IMR-90 (cell line): ENCODE measurements at places on chromosomes 11 and 22. TPM values are rescaled to one million over a fixed set of nuclear protein-coding genes. Genes with fewer than 3 reads are reported as not detected.
A peak's percentile ranks its signal among the peaks of the same experiment; 100 is the strongest.

GRCh38 chr11:103794262-103794661, 242.2 kb upstream of the DDI1 start:
- no peak overlapping the region for H3K27ac ChIP-seq
- H3K36me3 ChIP-seq, result no peaks in the 10 kb centered on the region
- DNase-seq, result no peak
- H3K4me1 ChIP-seq, result peaks cover 2% of the 10 kb centered on the region
- no peak overlapping the region for H3K4me3 ChIP-seq

GRCh38 chr11:69656536-69657455, 15.8 kb downstream of the CCND1 start:
- peaks cover 13% of the 10 kb centered on the region; the same call in 1 of the 2 replicates for H3K4me1 ChIP-seq
- H3K4me3 ChIP-seq, result no peak overlapping the region
- DNase-seq, result peak; percentile 40
- no peaks in the 10 kb centered on the region for H3K27me3 ChIP-seq
- peaks cover 23% of the 10 kb centered on the region for H3K36me3 ChIP-seq
- no peak overlapping the region for H3K27ac ChIP-seq

DNA sequence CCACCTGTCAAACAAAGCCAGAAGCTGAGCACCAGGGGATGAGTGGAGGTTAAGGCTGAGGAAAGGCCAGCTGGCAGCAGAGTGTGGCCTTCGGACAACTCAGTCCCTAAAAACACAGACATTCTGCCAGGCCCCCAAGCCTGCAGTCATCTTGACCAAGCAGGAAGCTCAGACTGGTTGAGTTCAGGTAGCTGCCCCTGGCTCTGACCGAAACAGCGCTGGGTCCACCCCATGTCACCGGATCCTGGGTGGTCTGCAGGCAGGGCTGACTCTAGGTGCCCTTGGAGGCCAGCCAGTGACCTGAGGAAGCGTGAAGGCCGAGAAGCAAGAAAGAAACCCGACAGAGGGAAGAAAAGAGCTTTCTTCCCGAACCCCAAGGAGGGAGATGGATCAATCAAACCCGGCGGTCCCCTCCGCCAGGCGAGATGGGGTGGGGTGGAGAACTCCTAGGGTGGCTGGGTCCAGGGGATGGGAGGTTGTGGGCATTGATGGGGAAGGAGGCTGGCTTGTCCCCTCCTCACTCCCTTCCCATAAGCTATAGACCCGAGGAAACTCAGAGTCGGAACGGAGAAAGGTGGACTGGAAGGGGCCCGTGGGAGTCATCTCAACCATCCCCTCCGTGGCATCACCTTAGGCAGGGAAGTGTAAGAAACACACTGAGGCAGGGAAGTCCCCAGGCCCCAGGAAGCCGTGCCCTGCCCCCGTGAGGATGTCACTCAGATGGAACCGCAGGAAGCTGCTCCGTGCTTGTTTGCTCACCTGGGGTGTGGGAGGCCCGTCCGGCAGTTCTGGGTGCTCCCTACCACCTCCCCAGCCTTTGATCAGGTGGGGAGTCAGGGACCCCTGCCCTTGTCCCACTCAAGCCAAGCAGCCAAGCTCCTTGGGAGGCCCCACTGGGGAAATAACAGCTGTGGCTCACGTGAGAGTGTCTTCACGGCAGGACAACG, 11.7 kb downstream of the CXCR5 start:
- H3K4me3 ChIP-seq, result no peak overlapping the region
- H3K36me3 ChIP-seq, result peaks cover 37% of the 10 kb centered on the region
- H3K27me3 ChIP-seq, result no peaks in the 10 kb centered on the region

DNA sequence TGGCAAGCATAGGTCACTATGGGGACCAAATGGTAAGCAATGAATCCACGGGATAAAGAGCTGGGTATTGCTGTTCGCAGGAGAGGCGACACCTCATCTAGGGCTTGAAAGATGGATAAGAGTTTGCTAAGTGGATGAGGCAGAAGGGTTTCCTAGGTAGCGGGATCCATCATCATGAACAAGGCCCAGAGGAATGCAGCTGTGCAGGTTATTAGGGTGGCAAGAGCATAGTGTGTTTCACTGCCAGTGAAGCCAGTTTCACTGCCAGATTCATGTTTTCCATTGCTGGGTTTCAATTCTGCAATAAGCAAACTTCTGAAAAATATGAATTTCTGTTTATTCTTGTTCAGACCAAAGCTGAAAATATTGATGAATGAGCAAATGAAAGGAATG, 27.2 kb downstream of the WEE1 start:
- peak; percentile 53 for DNase-seq
- no peaks in the 10 kb centered on the region for H3K36me3 ChIP-seq
- H3K27ac ChIP-seq, result no peak overlapping the region
- H3K27me3 ChIP-seq, result no peaks in the 10 kb centered on the region

DNA sequence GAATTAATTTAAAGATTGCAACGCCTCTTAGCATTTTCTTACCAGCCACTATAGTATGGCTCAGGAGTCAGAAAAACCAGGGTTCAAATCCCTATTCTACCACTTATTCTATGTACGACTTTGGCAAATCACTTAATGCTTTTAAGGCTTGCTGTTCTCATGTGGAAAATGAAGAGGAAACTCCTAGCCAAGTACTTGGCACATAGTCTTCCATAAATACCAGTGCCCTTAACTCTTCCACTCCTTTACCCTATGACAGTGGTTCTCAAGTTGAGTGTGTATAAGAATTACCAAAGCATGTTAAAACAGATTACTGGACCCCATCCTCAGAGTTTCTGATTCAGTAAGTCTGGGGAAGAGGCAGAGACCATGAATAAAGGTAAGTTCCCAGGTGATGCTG, 107.6 kb downstream of the RBFOX2 start:
- DNase-seq, result no peak
- no peak overlapping the region for H3K4me3 ChIP-seq
- H3K27ac ChIP-seq, result no peak overlapping the region

- no peaks in the 10 kb centered on the region; the same call in 1 of the 2 replicates for H3K36me3 ChIP-seq
- H3K4me3 ChIP-seq, result no peak overlapping the region
- H3K4me1 ChIP-seq, result 0 out of 2 replicates have a peak, but pooled peaks cover 2% of the 10 kb centered on the region
- H3K27me3 ChIP-seq, result no peaks in the 10 kb centered on the region
Observed at GRCh38 chr11:100939571-100939970, 190.0 kb downstream of the PGR start.

GRCh38 chr11:18710545-18710944, 12.0 kb downstream of the TMEM86A start:
- no peak overlapping the region for H3K27ac ChIP-seq
- DNase-seq, result no peak
- H3K27me3 ChIP-seq, result peaks cover 51% of the 10 kb centered on the region
- peaks cover 1% of the 10 kb centered on the region; the same call in 1 of the 2 replicates for H3K4me1 ChIP-seq

- no peaks in the 10 kb centered on the region for H3K36me3 ChIP-seq
- DNase-seq, result peak; percentile 60
- peaks cover 25% of the 10 kb centered on the region for H3K4me1 ChIP-seq
Observed at GRCh38 chr11:69442807-69443137, 38.7 kb upstream of the LINC01488 start.

DNA sequence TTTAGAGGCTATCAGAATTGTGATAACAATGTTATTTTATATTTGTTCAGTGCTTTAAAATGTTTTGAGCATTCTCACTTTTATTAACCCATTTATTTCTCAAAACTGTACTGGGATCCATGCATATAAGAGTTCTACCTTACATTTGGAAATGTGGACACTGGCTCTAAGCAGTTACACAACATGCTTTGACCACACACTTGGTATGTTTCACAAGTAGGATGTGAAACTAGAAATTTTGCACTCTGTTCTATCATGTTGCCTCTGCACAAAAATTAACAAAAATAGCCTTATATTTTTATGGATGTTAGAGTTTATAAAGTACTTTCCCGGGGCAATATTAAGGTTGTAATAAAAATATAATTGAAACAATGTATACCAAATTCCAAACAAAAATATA, 126.9 kb upstream of the CHORDC1 start:
- no peaks in the 10 kb centered on the region for H3K27me3 ChIP-seq
- no peaks in the 10 kb centered on the region for H3K4me1 ChIP-seq
- H3K27ac ChIP-seq, result no peak overlapping the region
- DNase-seq, result no peak
- H3K36me3 ChIP-seq, result no peaks in the 10 kb centered on the region

DNA sequence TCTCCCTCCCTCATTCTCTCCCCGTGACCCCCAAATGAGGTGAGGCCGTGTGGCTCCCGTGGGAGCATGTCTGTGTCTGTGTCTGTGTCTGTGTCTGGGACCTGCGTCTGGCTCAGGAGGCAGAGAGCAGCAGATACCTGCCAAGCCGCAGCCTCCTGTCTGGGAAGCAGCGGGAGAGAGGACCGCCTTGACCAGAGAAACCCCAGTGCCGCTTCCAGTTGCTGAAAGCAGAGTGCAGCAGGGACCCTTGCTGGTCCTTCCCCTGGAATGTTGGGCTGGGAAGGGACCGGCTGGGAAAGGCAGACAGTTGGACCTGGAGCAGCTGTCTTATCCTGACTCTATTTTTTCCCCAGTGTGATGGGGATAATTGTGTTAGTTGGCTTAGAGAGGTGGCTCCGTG, 525 bp downstream of the CSDC2 start:
- H3K27me3 ChIP-seq, result no peaks in the 10 kb centered on the region
- H3K4me3 ChIP-seq, result peak overlapping the region; percentile 80
- DNase-seq, result no peak
- H3K27ac ChIP-seq, result peak overlapping the region; percentile 73
- H3K36me3 ChIP-seq, result peaks cover 3% of the 10 kb centered on the region; the same call in 1 of the 2 replicates
- peaks cover 35% of the 10 kb centered on the region for H3K4me1 ChIP-seq

- H3K36me3 ChIP-seq, result no peaks in the 10 kb centered on the region
- H3K4me1 ChIP-seq, result no peaks in the 10 kb centered on the region
- H3K4me3 ChIP-seq, result no peak overlapping the region
- DNase-seq, result no peak
- peaks cover 25% of the 10 kb centered on the region for H3K27me3 ChIP-seq
- no peak overlapping the region for H3K27ac ChIP-seq
Observed at GRCh38 chr11:1889224-1889930, 2.3 kb downstream of the PRR33 start.

GRCh38 chr11:82936261-82936660, 34.7 kb downstream of the DDIAS start:
- H3K27me3 ChIP-seq, result no peaks in the 10 kb centered on the region
- H3K27ac ChIP-seq, result no peak overlapping the region
- H3K4me1 ChIP-seq, result no peaks in the 10 kb centered on the region
- no peaks in the 10 kb centered on the region; the same call in 1 of the 2 replicates for H3K36me3 ChIP-seq
- DNase-seq, result peak; percentile 31

- H3K27me3 ChIP-seq, result no peaks in the 10 kb centered on the region
- no peaks in the 10 kb centered on the region for H3K36me3 ChIP-seq
- H3K4me1 ChIP-seq, result no peaks in the 10 kb centered on the region
- no peak for DNase-seq
- H3K4me3 ChIP-seq, result no peak overlapping the region
Observed at GRCh38 chr11:92284558-92284957, 59.9 kb downstream of the FAT3 start.

GRCh38 chr11:30423279-30423648, 100.4 kb downstream of the ARL14EP start:
- H3K4me1 ChIP-seq, result no peaks in the 10 kb centered on the region
- no peak for DNase-seq
- H3K27me3 ChIP-seq, result no peaks in the 10 kb centered on the region
- H3K27ac ChIP-seq, result no peak overlapping the region
- H3K36me3 ChIP-seq, result no peaks in the 10 kb centered on the region

DNA sequence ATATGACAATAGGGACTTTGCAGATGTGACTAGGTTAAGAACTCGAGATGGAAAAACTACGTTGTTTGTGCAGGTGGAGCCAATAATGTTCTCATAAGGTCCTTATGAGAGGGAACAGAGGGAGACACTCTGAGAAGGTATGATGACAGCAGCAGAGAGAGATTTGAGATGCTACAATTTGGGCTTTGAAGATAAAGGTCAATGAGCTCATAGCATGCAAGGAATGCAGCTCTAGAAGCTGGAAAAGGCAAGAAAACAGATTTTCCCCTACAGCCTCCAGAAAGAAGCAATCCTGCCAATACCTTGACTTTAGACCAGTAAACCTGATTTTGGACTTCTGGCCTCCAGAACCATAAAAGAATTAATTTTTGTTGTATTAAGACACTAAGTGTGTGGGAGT, 21.1 kb downstream of the FAM76B start:
- H3K4me3 ChIP-seq, result no peak overlapping the region
- no peaks in the 10 kb centered on the region for H3K27me3 ChIP-seq
- DNase-seq, result peak; percentile 9
- H3K27ac ChIP-seq, result no peak overlapping the region

- peak; percentile 92 for DNase-seq
- no peaks in the 10 kb centered on the region for H3K27me3 ChIP-seq
- no peak overlapping the region for H3K4me3 ChIP-seq
- peaks cover 5% of the 10 kb centered on the region for H3K4me1 ChIP-seq
Observed at GRCh38 chr11:105177658-105178057, 38.1 kb upstream of the CARD18 start.

- H3K27ac ChIP-seq, result no peak overlapping the region
- H3K4me1 ChIP-seq, result no peaks in the 10 kb centered on the region
Observed at GRCh38 chr22:41768430-41768829, 32.0 kb upstream of the CCDC134 start.

GRCh38 chr11:41005986-41006385, 453.5 kb downstream of the LRRC4C start:
- no peaks in the 10 kb centered on the region for H3K27me3 ChIP-seq
- H3K4me3 ChIP-seq, result no peak overlapping the region
- no peak for DNase-seq
- H3K4me1 ChIP-seq, result no peaks in the 10 kb centered on the region
- no peak overlapping the region for H3K27ac ChIP-seq

GRCh38 chr11:131978351-131978750, 607.9 kb downstream of the NTM start:
- H3K27ac ChIP-seq, result no peak overlapping the region
- no peaks in the 10 kb centered on the region for H3K36me3 ChIP-seq
- no peak overlapping the region for H3K4me3 ChIP-seq
- no peak for DNase-seq

GRCh38 chr11:125412509-125412908, 83.6 kb downstream of the FEZ1 start:
- DNase-seq, result no peak
- no peaks in the 10 kb centered on the region for H3K36me3 ChIP-seq
- H3K27ac ChIP-seq, result no peak overlapping the region

DNA sequence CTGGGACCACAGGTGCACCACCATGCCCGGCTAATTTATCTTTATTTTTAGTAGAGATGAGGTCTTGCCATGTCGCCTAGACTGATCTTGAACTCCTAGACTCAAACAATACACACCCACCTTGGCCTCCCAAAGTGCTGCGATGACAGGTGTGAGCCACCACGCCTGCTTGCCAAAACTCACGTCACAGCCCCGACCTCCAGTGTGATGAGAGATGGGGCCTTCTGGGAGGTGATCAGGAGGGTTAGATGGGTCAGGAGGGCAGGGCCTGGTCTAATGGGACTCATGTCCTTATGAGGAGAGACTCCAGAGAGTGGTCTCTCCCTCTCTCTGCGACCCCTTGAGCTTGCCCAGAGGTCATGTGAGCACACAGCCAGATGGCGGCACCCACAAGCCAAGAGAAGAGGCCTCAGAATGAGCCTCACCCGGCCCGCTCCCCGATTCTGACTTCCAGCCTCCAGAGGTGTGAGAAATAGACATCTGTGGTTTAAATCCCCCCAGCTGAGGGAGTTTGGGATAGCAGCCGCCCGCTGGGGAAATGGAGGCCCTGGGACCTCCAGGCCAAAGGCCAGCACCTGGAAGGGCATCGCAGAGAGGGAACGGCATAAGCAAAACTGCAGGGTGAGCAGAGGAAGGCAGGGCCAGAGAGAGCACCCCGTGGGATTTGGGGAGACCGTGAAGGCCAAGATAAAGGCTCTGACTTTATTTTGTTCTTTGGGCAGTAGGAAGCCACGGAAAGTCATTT, 24.1 kb upstream of the GAL start:
- no peak overlapping the region for H3K4me3 ChIP-seq
- no peak overlapping the region for H3K27ac ChIP-seq
- H3K36me3 ChIP-seq, result no peaks in the 10 kb centered on the region
- peaks cover 7% of the 10 kb centered on the region for H3K4me1 ChIP-seq
- no peak for DNase-seq

The RNF121 gene
- total RNA-seq, result 65.8 and 88.7 TPM in 2 replicates

The PRCP gene
- total RNA-seq, result 31.7 TPM in 2 replicates

The NEAT1 gene
- total RNA-seq, result 30.1 and 38.0 TPM in 2 replicates

The PKP3 gene
- 1.4 and 2.2 TPM in 2 replicates for total RNA-seq

The CHEK2 gene
- 9.9 and 11.4 TPM in 2 replicates for total RNA-seq

The SPTBN2 gene
- 0.18 and 0.56 TPM in 2 replicates for total RNA-seq

The OR8H2 gene
- not detected in 2 replicates for total RNA-seq

The VSTM5 gene
- 0.28 and 0.36 TPM in 2 replicates for total RNA-seq

The FAM227A gene
- total RNA-seq, result 1.1 and 1.3 TPM in 2 replicates
